ENCODE measurements at places on chromosomes 7 and 10.
A peak's percentile ranks its signal among the peaks of the same experiment; 100 is the strongest.

DNA sequence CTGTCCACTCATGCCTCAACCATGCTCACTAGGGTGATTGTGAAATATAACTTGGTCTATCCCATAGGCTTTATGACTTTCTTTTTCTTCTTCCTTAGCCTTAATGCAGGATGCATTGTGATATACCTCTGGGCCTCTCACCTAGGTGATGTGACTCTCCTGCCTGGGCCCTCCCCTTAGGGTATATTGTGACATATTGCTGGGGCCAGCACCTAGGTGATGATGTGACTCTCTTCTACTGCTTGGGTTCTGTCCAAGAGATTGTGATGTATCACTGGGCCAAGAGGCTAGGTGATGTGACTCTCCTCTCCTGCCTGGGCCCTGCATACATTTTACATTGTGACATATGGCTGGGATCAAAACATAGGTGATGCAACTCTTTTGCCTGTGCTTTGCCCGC is 14.7 kb upstream of the ZNF107 start:
- no peak for DNase-seq

DNA sequence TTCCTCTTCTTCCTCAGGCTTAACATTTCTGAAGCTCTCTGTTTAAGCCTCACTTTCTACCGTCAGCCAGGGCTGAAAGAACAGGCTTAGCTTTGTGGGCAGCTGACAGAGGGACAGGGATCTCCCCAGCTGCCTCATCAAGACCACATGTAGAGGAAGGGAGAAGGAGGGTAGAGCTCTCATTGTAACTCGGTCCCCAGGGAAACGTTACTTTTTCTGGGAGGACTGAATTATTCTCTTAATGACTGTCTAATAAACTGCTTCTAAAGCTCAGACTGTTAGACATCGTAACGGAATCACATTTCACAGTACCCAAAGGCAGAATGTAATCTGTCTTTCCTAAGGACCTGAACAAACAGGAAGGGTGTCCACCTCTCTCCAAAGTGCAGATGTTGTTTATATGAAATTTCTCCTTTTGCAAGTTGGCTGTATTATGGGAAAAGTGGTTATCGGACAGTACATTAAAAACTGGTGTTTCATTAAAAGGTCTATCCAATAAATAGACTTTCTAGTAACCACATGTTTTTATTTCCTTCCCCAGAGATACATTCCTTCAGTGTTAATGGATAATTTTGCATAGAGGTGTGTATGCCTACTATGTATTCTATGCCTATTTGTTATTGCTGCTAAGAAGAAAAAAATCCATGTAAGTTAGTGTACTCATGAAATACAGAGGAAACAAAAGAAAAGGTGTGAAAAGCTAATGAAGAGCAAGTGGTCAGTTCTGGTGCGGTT is 144.2 kb downstream of the CTTNBP2 start:
- no peak for DNase-seq

GRCh38 chr7:150448789-150449147 is 1.7 kb upstream of the GIMAP8 start:
- peak; percentile 72 for DNase-seq

DNA sequence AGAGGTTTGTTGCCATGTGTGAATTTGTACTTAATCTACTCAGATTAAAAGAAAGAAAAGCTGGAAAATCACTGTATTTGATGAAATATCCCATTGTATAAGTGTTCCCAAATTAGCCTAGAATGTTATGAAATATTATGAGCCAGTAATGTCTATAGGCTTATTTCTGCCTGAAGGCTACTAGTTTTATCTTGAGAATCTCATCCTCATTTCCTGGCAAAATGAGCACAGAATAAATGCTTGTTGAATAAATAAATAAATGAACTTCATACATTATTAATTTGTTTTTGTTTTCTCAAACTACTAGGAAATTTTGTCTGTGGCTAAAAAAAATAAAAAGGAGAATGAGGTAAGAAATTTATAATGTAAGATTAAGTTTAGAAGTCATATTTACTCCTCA is 25.5 kb downstream of the HELLS start:
- no peak for DNase-seq
